ENCODE measurements at places on chromosomes 2 and 18. TPM values are rescaled to one million over a fixed set of nuclear protein-coding genes. Genes with fewer than 3 reads are reported as not detected.

DNA sequence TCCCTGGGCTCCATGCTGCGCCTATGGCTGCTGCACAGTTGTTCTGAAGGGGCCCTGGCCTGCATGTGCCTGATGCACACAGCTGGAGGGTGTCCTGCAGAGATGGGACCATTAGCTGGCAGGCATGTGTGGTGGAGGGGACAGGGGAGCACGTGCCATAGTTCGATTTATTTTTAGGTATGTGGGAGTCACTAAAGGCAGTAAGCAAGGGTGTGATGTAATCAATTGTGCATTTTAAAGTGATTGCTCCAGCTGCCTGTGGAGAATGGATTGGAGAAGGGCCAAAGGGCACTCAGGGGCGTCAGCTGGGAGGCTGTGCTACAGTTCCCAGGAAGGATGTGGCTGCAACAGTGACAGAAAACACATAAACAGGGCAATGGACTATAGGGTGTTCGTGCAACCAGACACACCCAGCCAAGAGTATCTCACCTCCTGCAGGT is 205.1 kb downstream of the ARL4C start:
- DNase-seq = peak; percentile 63

- DNase-seq = no peak
These were observed 3.8 kb downstream of the MEMO1 start for GRCh38 chr2:32007121-32007391.

- DNase-seq = no peak
These were observed 43.0 kb downstream of the OSGEPL1 start for GRCh38 chr2:189719571-189719970.

DNA sequence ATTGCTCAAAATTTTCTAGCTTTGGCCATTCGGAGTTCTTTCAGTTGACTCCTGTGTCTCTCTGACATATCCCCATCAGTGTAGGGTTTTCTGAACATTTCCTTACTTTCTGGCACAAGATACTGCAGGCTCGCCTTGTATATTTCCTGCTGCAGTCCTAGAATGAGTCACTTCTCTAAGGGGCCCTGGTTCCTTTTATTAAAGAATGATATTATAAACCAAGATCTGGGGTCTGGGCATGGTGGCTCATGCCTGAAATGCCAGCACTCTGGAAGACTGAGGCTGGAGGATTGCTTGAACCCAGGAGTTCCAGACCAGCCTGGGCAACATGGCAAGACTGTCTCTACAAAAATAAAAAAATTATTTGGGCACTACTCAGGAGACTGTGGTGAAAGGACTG is 3.0 kb upstream of the RPL37A start:
- DNase-seq = no peak

GRCh38 chr18:67733088-67733487 is 216.6 kb upstream of the DSEL start:
- no peak for DNase-seq

DNA sequence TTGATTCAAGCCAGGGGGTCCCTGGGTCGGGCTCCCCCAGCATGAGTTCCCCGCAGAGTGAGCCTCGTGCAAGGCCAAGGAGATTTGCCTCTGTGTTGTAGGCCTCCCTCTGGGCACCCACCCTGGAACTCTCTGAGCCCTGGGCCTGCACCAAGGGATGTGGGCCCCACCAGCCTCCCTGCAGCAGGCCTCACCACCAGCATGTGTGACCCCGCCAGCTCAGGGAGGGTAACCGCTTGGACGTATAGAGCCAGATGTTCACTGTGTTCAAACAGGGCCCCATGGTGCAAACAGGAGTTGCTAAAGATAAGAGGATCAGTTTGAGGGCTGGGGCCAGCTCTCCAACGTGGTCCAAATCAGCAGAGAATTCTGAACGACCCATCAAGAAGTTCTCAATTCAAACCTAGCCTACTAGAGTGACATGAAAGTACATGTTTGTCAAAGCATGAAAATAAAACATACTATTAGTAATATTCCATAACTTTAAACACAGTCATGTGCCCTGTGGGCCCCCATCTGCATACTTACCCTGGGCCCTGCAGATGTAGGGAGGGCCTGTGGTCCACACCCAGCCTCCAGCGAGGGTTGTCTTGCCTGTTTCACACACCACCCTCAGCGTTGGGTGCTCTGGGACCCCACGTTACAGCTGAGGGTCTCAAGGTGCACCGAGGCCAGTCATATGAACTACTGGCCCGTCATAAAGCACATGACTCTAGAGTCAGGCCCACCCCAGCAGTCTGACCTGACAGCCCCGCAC is 5.5 kb upstream of the TUBB6 start:
- no peak for DNase-seq

GRCh38 chr2:74887960-74888700 is 54.2 kb downstream of the HK2 start:
- no peak for DNase-seq

DNA sequence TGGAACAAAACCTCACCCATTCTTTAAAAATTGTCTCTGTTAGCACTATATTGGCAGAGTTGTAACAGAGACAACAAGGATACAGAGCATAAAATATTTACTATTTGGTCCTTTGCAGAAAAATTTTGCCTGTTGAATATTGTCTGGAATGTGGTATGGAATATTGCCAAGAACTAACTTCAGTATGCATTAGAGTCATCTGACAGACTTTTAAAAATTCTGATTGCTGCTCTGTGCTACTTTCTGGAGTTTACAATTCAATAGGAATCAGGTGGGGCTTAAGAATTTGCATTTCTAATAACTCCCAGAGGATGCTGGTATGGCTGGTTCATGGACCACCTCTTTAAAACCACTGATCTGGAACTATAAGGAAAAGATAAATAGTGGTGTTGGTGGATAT is 32.8 kb upstream of the NYAP2 start:
- DNase-seq = no peak

The FLACC1 gene
- 4.9 TPM for total RNA-seq

Data from activated naive CD8-positive, alpha-beta T cell treated with anti-CD3 and anti-CD28 coated beads, Interleukin-2, amount 10 ng/mL, durations not matched to agents 7 days and 5 days (primary cell).